ENCODE measurements at places on chromosomes 16 and 17.
A peak's percentile ranks its signal among the peaks of the same experiment; 100 is the strongest.

DNA sequence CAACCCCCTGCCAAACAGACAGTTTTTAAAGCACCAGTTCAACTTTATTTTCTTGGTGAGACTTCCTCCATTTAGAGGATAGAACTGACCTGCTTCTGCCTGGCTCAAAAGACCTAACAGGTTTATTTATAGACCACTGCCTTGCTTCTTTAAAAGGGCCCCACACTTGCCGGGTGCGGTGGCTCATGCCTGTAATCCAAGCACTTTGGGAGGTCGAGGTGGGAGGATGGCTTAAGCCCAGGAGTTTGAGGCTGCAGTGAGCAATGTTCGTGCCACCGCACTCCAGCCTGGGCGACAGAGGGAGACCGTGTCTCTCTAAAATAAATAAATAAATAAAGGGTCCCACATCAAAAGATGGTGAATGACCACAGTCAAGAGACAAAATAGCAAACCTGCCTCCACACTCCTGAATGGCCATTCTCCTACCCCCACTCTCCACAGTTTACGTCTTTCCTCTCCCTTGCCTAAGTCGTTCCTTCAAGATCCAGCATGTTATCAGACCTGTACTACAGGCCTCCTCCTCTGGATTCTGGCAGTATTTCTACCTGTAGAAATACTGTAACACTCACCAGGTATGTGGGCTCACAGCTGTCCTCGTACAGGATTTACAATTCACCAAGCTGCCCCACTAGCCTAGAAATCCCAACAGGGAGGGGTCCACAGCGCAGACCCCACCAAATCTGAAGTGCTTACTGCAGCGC is 95.6 kb downstream of the SMG6 start:
- no peak for DNase-seq

- DNase-seq: peak; percentile 3
Measured at GRCh38 chr17:77516902-77517301, 376.1 kb downstream of the SEC14L1 start.

DNA sequence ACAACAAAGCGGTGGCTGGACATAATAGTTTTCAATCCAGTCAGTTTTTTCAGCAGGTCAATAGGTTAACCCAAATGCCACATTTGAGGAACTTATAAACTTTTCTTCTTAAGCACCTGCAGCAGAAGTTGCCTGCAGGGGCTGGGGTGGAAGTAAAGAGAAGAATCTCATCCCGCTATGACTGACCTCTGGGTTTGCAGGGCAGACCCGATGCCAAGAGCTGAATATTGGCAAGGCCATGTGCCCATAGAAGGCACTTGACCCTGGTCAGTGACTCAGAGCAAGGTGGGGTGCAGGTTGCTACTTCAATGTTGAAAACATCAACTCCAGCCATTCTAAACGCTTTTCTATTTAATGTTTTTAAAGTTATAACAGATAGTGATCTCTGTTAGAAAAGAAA is 17.9 kb upstream of the SMPD3 start:
- DNase-seq: no peak

GRCh38 chr16:88479793-88480760 is 27.0 kb downstream of the ZFPM1 start:
- no peak for DNase-seq

- DNase-seq: no peak
Measured at GRCh38 chr17:1882836-1883235, 53.0 kb downstream of the RPA1 start.

GRCh38 chr16:88903267-88903666 is 36.8 kb upstream of the PABPN1L start:
- DNase-seq: no peak

DNA sequence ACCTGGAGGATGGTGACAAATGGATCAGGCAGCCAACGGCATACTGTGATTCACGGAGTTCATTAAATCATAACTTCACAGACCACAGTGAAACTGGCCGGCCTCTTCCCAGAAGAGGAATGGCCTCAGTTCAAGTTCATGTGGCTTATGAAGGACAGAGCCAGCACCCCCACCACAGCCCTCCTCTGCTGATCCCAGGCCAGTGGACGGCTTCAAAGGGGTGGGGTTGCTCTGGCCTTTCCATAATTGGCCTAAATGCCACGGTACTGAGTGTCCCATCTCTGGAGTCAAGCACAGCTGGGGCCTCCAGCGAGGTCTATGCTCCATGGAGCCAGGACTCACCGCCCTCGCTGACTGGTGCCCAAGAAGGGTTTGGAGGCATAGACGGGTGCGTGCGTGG is 21.4 kb downstream of the GALNS start:
- DNase-seq: no peak

- DNase-seq: peak; percentile 24
Measured at GRCh38 chr17:80816241-80817103, 175.2 kb upstream of the CHMP6 start.

DNA sequence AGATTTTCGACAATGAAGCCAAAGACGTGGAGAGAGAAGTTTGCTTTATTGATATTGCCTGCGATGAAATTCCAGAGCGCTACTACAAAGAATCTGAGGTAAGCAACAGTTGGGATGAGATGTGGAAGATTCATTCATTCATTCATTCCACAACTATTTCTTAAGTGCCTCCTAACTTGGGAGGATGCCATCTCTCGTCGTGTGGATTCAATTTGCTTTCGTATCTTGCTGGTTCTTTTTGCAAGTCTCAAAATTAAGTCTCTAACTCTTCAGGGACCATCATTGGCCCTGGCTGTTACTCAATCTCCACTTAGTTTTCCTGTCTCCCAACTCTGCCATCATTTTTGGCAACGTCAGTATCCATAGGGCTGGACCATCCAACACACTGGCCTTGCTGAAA is 85.6 kb upstream of the NOL11 start:
- no peak for DNase-seq

DNA sequence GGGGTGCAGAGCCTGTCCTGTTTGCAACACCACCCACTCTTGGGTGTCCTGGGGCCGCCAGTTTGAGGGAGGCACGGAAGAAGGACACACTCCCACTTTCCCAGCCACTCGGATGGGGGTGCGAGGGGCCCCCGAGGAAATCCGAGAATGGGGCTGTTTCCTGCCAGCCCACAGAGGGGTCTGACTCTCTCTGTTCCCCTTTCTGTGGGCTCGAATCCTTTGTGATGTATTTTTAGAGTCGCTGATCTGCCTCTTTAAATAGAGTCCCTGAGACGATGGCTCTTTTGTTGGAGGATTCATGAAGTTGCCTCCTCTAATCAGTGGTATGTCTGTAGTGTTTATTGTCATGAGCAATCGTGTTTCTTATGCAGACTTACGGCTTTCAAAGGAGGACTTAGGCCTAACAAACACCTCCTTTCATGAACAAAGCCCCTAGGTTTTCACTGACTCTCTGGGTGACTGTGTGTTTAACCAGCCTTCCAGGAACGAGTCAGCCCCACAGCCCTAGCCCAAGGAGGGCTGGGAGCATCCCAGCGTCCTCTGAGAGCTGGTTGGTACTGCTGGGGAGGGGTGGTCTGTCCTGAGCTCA is 29.1 kb downstream of the CIBAR2 start:
- no peak for DNase-seq

GRCh38 chr17:62968445-62968923 is 2.4 kb downstream of the TANC2 start:
- DNase-seq: no peak

GRCh38 chr17:37719866-37720265 is 25.0 kb downstream of the HNF1B start:
- no peak for DNase-seq

DNA sequence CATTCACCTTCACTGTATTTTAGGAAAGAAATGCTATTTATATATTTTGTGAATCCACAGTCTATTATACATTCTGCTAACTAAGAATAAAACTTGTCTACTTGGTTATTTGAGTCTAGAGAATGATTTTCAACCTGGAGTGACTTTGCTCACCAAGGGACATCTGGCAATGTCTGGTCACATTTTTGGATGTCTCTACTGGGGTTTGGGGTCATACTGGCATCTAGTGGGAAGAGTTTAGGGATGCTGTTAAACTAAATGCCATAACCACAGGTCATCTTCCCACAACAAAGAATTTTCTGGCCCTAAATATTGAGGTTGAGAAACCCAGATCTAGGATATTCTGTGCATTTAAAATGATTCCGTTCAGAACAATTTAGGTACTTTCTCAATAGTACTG is 26.0 kb downstream of the KCNJ16 start:
- DNase-seq: no peak

DNA sequence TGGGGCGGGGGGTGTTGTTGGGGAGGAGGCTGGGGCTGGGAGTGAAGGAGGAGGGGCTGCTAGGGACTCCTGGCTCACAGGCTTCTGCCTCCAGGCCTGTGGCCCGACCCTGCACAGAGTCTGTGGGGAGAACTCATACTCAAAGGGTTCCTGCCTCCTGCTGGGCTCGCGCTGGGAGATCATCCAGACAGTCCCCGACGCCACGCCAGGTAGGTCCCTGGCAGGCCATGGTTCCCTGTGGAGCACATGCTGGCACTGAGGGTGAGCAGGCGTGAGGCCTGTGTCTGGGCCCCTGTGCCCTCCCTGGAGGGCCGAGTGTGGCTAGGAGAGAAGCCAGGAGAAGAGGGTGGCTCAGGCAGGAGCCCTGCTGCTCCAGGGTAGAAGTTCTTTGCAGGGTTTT is 4.6 kb downstream of the ITGAD start:
- no peak for DNase-seq

GRCh38 chr17:81298325-81298990 is 3.4 kb upstream of the SLC38A10 start:
- DNase-seq: no peak

- no peak for DNase-seq
Measured at GRCh38 chr17:55284944-55285339, 20.2 kb downstream of the HLF start.

GRCh38 chr16:50999181-50999580 is 151.9 kb downstream of the SALL1 start:
- no peak for DNase-seq

DNA sequence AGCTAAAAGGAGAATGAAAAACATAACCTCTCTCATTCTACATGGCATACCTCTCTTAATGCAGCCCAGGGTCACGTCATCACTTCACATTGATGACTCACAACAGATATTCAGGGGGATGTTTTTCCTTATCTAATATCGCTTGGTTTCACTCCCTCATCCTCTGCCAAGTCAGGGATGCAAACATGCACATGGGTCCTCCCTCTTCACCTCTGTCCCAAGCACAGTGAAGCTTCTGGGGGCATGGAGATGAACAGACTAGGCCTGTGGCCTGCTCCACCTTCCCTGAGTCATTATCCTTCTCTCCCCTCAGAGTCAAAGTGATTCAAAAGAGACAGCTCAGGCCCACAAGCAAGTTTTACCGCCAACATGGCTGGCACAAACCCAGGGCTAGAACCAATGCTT is 2.3 kb upstream of the MT2A start:
- DNase-seq: no peak

DNA sequence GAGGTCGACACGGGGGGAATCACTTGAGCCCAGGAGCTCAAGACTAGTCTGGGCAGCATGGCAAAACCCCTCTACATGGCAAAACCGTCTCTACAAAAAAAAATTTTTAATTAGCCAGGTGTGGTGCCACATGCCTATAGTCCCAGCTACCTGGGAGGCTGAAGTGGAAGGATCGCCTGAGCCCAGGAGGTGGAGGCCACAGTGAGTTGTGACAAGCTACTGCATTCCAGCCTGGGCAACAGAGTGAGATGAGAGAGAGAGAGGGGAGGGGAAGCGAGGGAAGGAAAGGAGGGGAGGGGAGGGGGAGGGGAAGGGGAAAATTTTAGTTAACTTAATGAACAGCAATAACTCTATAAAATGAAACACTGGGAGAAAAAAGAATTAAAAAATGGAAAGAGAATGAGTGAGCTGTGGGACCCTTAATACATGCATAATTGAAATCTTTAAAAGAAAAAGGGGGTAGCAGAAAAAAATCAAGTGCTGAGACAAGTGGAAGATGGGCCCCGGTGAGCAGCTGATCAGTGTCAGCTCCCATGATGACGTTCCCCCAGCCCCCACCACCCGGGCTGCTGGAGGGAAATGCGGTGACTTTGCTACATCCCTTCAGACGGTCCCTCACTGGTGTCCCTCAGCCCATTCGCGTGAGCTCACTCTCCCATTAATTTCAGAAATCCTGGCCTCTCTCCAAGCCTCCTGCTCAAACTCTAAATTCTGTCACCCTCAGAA is 2.7 kb downstream of the ASGR2 start:
- no peak for DNase-seq

- DNase-seq: no peak
Measured at GRCh38 chr16:82150549-82150948, 19.5 kb downstream of the MPHOSPH6 start.

DNA sequence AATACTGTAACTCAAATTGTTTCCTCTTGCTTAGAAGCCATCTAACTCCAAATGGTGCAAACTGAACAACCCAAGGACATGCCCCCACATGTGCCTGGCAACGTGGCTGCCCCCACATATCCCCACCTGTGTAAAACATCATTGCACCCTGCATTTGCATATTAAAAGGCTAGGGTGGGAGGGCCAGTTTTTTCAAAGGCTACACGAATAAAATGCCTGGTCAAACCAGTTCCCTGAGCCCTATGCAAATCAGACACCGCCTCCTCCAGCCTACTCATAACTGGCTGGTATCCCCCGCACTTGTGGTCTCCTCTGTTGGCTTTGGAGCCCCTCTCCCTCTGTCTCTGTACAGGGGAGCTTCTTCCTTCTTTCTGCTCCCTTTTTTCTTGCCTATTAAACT is 26.7 kb downstream of the C16orf54 start:
- DNase-seq: no peak

DNA sequence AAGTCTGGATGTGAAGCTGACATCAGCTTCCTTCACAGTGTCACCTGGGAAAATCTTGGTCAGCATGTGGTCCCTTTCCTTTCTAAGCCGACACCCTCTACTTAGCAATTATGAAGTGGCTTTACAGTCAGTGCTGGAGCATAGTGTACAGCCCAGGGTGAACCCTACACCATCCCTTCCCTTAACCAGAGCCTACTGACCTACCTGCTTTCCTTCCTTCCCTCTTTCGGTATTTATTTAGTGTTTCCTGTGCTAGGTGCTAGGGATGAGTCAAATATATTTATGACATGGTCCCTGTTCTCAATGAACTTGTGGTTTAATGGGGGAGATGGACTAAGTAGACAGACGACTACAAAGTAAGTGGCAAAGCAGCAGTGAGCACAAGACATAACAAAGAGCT is 77.5 kb downstream of the CDK5R1 start:
- no peak for DNase-seq

GRCh38 chr17:80274331-80274730 is 13.7 kb downstream of the RNF213 start:
- no peak for DNase-seq

GRCh38 chr16:89690392-89690901 is 4.0 kb downstream of the CDK10 start:
- DNase-seq: no peak

GRCh38 chr16:81204798-81205680 is 33.5 kb upstream of the BCO1 start:
- no peak for DNase-seq

All from activated naive CD8-positive, alpha-beta T cell treated with anti-CD3 and anti-CD28 coated beads, Interleukin-2, amount 10 ng/mL, durations not matched to agents 7 days and 5 days (primary cell).